Activated CD4-positive, alpha-beta T cell treated with anti-CD3 and anti-CD28 coated beads for 1 hour (primary cell): ENCODE measurements at places on chromosomes 7 and 10.

DNA sequence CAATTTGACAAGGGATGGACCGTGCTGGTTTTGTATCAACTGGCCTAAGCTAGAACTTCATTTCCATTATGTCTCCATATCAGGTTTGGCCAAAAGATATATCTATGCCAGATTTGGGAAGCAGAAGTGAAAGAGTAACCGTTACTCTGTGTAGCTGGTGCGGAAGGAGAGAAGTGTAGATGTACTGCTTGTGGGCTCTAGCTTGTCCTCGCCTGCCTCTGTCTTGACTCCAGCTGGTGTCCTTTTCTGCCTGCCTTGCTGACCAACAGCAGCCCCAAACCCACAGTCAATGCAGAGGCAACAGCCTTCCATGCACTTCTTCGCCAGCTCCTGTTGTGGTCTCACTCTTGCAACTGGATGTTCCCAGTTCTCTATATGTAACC lies 128.5 kb downstream of the KIF20B start:
- DNase-seq = no peak

DNA sequence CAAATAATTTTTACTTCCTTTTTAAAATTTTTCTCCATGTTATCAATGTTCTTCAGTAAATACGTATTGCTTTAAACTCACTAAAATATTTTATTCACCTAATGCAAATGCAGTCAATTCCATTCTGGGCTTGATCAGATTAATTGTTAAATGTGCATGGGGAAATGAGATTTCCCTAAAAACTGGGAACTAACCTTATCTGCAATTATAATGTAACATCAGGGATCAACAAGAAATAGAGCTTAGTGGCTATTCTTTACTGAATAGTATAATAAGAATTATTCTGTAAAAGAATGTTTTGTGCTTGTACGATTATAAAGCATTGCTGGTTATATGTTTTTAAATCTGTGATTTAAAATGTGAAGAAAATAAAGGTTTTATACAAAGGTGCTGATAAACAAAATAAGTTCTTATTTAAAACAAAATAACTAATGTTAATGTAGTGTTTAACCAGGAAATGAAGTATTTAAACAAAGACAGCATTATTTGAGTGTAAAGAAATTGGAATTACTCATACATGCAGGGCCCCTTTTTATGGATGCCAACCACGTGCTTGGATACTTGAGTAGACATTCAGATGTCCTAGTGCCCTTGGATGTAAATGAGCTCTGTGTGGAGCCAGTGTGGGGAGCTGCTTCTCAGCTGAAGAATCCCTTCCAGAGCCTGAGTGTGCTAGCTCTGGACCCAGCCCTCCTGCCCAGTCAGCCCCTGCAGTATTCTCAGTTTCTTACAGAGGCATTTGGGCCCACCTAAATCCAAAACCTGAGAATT lies 84.2 kb downstream of the REEP3 start:
- no peak for DNase-seq

GRCh38 chr10:84896909-84897308 lies 568.5 kb downstream of the CCSER2 start:
- DNase-seq = no peak

GRCh38 chr7:2399848-2400587 lies 3.4 kb upstream of the CHST12 start:
- DNase-seq = no peak
